ENCODE measurements at places on chromosomes 13 and 19.

DNA sequence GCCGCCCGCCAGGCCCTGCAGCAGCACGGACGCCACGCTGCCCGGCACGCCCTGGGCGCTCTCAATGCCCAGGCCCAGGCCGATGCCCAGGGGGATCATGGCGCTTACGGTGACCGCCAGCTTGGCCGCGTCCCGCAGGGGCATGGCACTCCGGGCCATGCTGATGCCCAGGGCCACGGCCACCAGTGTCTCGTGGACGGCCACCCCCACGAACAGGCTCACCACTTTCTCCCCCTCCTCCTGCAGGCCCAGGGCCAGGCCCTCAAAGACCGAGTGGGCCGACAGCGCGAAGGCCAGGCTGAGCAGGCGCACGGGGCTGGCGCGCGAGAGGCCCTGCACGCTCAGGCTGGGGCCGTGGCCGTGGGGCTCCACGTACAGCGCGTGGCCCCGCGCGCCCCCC, 6.9 kb downstream of the SLC39A3 start:
- DNase-seq = no peak

DNA sequence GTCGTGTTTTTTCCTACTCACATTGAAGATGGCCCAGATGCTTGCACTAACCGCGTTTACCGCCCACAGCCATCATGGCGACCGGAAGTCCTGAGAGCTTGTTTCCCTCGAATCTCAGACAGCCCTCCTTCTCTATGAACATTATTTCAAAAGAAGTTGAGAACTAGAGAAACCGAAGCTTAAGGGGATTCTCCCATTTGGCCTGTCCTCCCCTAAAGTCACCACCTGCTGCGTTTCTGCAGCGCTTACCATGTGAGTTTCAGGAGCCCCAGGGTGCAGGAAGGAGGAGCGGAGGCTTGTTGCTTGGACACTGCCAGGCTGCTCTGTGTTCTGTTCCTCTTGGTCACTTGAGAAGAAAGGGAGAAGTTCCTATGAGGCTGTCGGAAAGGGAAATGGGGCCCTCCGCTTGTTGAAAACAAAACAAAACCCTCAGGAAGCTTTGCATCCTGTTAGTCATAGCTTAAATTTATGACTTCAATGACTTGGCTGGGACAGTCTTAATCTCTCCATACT, 6.2 kb downstream of the CARD8 start:
- DNase-seq = no peak

GRCh38 chr13:98998831-98999638, 21.2 kb upstream of the DOCK9 start:
- peak; percentile 45 for DNase-seq

GRCh38 chr19:33035461-33035860, 29.2 kb downstream of the RHPN2 start:
- DNase-seq = no peak

- DNase-seq = peak; percentile 47
Observed at GRCh38 chr19:17834350-17835181, 13.2 kb downstream of the JAK3 start.

DNA sequence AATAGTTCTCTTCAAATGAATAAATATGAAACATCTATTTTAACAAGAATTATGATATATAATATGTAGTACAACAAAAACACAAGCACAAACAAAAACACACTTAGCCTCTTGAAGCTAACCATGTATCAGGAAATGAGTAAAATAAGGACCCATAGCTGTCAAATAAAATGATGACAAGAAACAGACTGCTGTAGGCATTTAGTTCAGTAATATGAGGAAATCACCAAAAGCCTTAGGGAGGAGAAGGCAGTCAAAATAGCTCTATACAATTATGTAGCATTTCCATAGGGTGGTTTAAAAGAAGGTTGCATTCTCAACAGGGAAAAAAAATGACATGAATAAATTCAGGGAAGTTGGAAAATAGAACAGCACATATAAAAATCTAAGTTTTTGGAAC, 163.4 kb downstream of the PCDH20 start:
- DNase-seq = no peak

- no peak for DNase-seq
Observed at GRCh38 chr19:42422901-42423461, 4.2 kb downstream of the LIPE start.

DNA sequence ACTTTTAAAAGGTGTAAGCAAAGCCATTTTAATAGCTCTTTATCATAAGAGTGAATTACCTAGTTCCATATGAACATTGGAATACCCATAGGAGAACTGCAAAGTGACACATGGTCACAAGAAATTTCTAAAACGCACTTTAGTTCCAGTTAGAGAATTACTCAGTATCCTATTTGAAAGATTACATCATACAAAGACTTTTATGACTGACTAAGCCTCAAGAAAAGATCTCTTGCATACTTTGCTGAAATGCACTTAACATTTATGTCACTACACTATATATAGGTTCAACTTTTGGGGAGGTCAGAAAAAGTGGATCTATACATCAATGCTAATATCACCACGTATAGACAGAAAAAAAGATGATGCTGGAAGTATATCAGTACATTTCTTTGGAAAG, 7.1 kb downstream of the PCDH9 start:
- DNase-seq = no peak

DNA sequence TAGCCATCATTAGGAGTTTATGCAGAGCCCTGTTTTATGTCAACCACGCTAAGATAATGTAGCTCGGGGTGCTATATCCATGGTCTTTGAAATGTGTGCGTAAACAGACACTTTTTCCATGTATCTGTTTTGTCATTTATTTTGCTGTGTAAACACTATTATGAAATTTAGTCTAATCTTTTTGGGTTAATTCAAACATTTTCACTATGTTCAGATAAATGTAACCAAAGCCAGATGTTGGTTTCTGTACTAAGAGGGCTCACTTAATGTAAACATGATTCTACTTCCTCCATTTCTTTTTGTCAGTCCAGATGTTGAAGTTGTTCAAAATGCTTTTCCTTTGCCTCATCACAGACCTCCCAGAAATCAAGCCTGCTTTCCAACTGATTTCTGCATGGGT, 499.5 kb upstream of the GPC6 start:
- DNase-seq = no peak

- DNase-seq = no peak
Observed at GRCh38 chr13:21709697-21710096, 38.8 kb downstream of the FGF9 start.

GRCh38 chr13:44870456-44870929, 118.8 kb downstream of the NUFIP1 start:
- DNase-seq = no peak

DNA sequence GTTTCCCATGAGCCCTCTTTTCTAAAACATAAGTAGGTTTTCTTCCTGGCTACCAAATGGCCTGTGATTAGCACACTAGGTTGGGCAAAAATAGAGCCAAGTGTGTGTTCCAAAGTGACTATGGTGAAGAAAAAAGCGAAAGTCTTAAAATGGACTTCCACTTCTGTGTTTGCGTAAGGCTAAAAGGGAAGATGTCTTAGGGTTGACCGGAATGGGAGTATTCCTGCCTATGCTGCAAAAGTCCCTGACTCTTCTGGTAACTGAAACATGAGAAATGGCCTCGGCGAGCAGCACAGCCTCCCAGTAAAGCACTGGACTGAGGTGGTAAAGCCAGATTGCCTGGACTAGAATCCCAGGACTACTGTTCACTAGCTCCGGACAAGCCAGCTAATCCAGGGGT, 2.4 kb upstream of the FPR1 start:
- no peak for DNase-seq

DNA sequence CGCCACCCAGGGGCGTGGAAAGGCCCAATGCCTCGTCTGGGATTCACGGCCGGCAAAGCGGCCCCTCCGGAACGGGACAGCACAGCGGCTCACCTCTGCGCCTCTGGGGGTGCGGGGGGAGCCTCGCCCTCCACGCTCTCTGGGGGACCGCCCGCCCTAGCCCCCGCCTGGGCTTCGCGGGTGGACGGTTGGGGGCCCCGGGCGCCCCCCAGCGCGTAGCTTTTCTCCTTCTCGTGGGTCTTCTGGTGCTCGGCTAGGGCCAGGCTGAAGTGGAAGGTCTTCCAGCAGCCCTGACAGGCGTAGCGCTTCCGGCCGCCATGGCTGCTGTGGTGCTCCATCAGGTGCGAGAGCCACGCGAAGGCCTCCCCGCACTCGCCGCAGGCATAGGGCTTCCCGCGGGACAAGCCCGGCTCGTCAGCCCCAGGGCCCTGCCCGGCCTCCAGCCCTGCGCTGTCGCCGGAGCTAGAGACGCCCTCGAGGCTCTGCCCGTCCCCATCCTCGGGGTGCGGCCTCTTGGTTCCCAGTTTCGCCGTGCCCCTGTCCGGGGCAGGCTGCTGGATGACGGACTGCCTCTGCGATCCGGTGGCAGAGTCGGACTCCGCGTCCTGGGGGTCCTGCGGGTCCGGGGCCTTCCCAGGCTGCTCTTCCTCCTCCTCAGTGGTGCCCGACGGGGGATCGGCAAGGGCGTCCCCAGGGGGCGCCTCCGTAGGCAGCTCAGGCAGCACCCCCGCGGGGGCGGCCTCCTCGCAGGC, 13.3 kb downstream of the ZSCAN18 start:
- DNase-seq = no peak

GRCh38 chr19:33386361-33386858, 12.9 kb downstream of the CEBPG start:
- no peak for DNase-seq

GRCh38 chr13:72653506-72653905, 73.9 kb downstream of the MZT1 start:
- no peak for DNase-seq

- DNase-seq = no peak
Observed at GRCh38 chr13:19985219-19985556, 26.7 kb downstream of the ZMYM2 start.

DNA sequence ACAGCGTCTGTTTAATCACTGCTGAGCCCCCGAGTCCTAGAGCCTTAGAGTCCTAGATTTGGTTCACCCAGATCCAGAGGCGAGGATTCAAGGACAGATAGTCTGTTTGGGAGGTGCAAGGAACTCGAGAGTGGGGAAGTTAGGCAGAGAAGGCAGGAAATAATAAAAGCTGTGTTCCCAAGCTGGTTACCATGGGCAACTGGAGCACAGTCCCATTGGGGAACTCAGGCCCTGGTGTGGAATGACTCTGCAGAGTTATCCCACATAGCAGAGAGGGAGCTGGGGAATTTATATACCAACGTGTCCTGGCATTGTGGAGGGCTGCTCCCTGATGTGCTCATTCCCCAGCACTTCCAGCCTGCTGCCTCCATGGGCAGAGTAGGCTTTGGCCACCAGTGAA, 9.7 kb downstream of the IGSF23 start:
- peak; percentile 95 for DNase-seq

DNA sequence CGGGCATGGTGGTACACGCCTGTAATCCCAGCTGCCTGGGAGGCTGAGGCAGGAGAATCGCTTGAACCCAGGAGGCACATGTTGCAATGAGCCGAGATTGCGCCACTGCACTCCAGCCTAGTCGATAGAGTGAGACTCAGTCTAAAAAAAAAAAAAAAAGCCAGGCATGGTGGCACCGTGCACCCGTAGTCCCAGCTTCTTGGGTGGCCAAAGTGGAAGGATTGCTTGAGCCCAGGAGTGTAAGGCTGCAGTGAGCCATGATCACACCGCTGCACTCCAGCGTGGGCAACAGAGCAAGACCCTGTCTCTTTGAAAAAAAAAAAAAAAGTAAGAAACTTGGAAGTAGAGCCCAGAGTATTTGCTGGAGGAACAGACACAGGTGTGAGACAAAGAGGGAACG, 27.7 kb downstream of the CCDC8 start:
- DNase-seq = no peak

DNA sequence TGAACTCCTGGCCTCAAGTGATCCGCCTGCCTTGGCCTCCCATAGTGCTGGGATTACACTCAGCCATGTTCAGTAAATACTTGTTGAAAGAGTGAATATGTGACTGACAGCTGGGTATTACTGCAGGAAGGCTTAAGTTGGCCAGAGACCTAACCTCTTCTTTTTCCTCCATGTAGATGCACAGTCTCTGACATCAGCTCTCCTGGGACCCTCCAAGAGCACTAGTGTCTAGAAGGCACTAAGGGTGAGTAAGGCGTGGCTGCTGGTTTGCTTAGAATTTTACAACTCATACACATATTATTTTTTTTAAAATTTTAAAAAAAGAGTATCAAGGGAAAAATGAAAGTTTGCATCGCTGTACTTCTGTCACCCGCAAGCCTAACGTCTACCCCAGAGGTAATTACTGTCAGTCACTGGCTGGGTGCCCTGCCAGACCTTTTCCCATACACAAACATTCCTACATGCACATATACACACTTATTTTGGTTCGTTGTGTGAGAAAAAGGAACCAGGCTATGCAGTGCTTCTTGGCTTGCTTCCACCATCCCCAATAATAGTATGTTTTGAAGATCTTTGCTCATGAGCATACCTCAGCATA, 122.0 kb downstream of the SIPA1L3 start:
- no peak for DNase-seq

DNA sequence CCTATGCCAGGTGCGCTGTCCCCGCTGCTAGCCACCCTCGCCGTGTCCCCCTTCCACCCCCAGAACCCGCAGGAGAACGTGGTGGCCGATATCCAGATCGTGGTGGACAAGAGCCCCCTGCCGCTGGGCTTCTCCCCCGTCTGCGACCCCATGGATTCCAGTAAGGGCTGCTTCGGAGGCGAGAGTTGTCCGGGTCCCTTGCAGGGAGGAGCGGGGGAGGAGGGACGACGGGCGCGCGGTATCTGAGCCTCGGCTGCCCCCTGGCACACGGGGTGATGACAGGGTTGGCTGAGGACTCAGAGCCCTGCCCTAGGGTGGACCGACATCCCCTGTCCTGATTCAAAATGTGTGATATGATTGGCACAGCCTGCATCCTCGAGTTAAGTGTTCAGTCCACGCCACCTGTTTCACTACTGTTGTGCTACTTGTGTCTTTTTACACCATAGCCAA, 653 bp downstream of the MVB12A start:
- peak; percentile 39 for DNase-seq

DNA sequence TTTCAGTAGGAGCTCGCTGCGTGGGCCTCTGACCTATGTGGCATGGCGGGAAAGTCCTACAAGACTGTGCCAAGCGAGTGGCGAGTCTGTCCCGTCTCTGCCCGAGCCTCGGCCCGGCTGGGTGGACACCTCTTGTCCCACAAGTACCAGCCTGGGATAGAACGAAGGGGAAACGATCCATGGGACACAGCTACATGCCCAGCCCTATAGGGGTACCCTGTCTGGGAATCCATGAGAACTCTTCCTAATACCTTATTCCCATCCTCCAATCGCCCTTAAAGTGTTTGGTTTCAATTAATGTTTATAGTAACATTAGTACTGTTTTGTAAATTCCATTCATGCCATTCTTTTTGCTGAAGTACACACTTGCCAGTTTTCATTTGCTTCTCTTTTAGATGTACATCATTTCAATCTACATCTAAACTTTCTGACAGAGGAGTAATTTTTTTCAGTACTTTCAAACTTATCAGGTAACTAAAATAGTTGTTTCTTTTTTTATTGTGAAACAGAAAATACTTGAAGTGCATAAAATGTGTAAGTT, 667 bp upstream of the ZNF790 start:
- DNase-seq = no peak

- no peak for DNase-seq
Observed at GRCh38 chr19:42436006-42436405, 6.7 kb downstream of the CXCL17 start.

GRCh38 chr19:35317464-35318043, 11.4 kb upstream of the CD22 start:
- DNase-seq = no peak

- DNase-seq = no peak
Observed at GRCh38 chr13:111329641-111330040, 9.2 kb downstream of the TEX29 start.

Data from M059J (cell line).